Globus pallidus (tissue), 1 donor: ENCODE measurements at places on chromosomes 16 and 17.

- no peak for DNase-seq
Observed at GRCh38 chr16:20726661-20727060, 15.0 kb downstream of the THUMPD1 start.

GRCh38 chr17:32489320-32490100 lies 2.7 kb downstream of the CDK5R1 start:
- no peak for DNase-seq

GRCh38 chr17:6710317-6710716 lies 2.9 kb downstream of the SLC13A5 start:
- no peak for DNase-seq

- DNase-seq, result no peak
Observed at GRCh38 chr16:71387045-71387871, 28.7 kb downstream of the CALB2 start.

GRCh38 chr16:6499413-6499812 lies 833.2 kb upstream of the RBFOX1 start:
- DNase-seq, result no peak

- DNase-seq, result no peak
Observed at GRCh38 chr17:32882029-32882428, 5.1 kb upstream of the MYO1D start.

DNA sequence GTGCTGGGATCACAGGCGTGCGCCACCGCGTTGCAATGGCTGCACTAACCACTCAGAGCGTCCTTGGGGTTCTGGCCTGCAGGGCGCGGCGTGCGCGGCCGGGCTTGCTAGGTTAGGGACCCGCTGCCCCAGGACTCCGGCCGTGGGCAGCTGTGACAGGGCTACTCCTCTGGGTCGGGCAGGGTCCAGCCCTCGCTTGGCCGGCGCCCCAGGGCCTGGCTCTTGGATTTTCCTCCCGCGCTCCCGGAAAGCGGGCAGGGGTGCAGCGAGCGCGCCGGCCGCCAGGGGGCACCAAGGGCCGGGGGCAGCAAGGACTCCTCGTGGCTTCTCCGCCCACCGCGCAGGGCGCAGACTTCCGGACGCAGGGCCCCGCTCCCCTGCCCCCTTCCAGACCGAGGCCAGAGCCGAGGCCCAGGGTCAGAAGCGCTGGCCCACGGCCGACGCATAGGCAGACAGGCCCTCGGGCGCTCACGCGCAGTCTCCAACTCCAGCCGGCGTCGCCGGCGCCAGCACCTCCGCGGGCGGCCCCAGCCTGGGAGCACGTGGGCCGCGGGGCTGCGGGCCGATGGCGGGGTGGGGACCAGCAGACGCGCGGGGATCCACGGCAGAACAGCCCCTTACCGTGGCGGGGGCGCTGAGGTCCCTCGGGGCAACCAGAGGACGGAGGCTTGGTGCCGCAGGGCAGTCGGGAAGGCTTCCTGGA lies 355 bp downstream of the TLE7 start:
- no peak for DNase-seq

GRCh38 chr16:77833921-77834634 lies 45.7 kb downstream of the VAT1L start:
- no peak for DNase-seq
